Epithelial cell of proximal tubule (primary cell): ENCODE measurements at places on chromosomes 5 and 9. TPM values are rescaled to one million over a fixed set of nuclear protein-coding genes. Genes with fewer than 3 reads are reported as not detected.

Gene FGD3
- 0.14 and 0.58 TPM in 2 replicates for total RNA-seq

Gene C9orf50
- 0.69 TPM in 1 of 2 replicates, not detected in the other for total RNA-seq

Gene NINJ1
- total RNA-seq: 58.9 and 59.0 TPM in 2 replicates

Gene ECPAS
- total RNA-seq: 57.9 and 64.3 TPM in 2 replicates

Gene SEMA6A
- total RNA-seq: 8.3 and 11.6 TPM in 2 replicates

Gene ARHGEF39
- 11.9 and 17.5 TPM in 2 replicates for total RNA-seq

Gene SPINK13
- total RNA-seq: 0.07 and 0.58 TPM in 2 replicates

Gene OBP2B
- total RNA-seq: not detected in 2 replicates

Gene TOR1A
- 48.8 and 77.8 TPM in 2 replicates for total RNA-seq

Gene PCDHGC3
- 9.8 and 23.2 TPM in 2 replicates for total RNA-seq

Gene PTCD2
- 5.3 and 6.6 TPM in 2 replicates for total RNA-seq

Gene TMEM38B
- 6.6 and 7.6 TPM in 2 replicates for total RNA-seq

Gene CDKN2B
- total RNA-seq: 12.3 and 25.9 TPM in 2 replicates

Gene FER
- total RNA-seq: 10.1 and 10.9 TPM in 2 replicates

Gene PAEP
- not detected in 2 replicates for total RNA-seq

Gene LRRC19
- not detected in 2 replicates for total RNA-seq

Gene FYB1
- total RNA-seq: not detected in 2 replicates

Gene WDR38
- not detected in 2 replicates for total RNA-seq

Gene GDA
- total RNA-seq: 1.2 and 2.4 TPM in 2 replicates

Gene ZBTB5
- 6.3 and 7.5 TPM in 2 replicates for total RNA-seq

Gene GMCL2
- total RNA-seq: not detected in 2 replicates

Gene PCDHGB3
- 0.14 and 1.1 TPM in 2 replicates for total RNA-seq

Gene OLFM1
- total RNA-seq: not detected in 2 replicates

Gene IFNA14
- total RNA-seq: not detected in 2 replicates

Gene ZNF483
- total RNA-seq: 2.2 and 2.5 TPM in 2 replicates

Gene ATOSB
- total RNA-seq: 14.0 and 27.7 TPM in 2 replicates

Gene TSLP
- total RNA-seq: 0.07 and 0.46 TPM in 2 replicates

Gene TRPM6
- total RNA-seq: 0.22 and 1.6 TPM in 2 replicates

Gene SLC25A48
- not detected in 2 replicates for total RNA-seq

Gene SPAG8
- total RNA-seq: 0.12 and 0.14 TPM in 2 replicates

Gene PPP3R2
- total RNA-seq: not detected in 2 replicates

Gene UGT3A2
- not detected in 2 replicates for total RNA-seq

Gene ZBTB43
- 4.3 TPM in 2 replicates for total RNA-seq

Gene RGS7BP
- total RNA-seq: under 0.01 TPM in 1 of 2 replicates, not detected in the other

Gene CARTPT
- total RNA-seq: not detected in 2 replicates

Gene SYK
- total RNA-seq: 15.7 and 16.9 TPM in 2 replicates
